ENCODE measurements at places on chromosomes 6 and 20. TPM values are rescaled to one million over a fixed set of nuclear protein-coding genes. Genes with fewer than 3 reads are reported as not detected.

Gene PSMB9
- total RNA-seq: not detected

Gene KCNB1
- total RNA-seq: 2.8 TPM

DNA sequence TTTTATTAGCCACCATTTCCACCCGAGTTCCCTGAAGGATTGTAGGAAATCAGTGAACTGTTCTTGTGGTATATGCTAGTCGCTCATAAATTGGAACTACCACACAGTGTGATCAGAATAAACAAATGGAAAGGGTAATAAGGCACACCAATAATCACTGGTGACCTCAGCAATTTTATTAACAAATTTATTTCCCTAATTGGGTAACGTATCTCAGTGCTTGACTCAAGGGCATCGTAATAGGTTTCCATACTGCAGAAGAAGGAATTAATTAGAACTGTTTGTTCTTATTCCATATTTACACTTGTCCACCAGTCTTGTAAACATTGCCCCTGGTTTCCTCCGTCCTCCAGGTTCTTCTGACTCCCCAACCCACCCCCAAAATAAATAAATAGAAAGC is 10.0 kb upstream of the UQCC2 start:
- no peaks in the 10 kb centered on the region for H3K4me1 ChIP-seq
- peaks cover 6% of the 10 kb centered on the region for H3K27me3 ChIP-seq
- H3K36me3 ChIP-seq: no peaks in the 10 kb centered on the region
- no peak overlapping the region for H3K4me3 ChIP-seq

DNA sequence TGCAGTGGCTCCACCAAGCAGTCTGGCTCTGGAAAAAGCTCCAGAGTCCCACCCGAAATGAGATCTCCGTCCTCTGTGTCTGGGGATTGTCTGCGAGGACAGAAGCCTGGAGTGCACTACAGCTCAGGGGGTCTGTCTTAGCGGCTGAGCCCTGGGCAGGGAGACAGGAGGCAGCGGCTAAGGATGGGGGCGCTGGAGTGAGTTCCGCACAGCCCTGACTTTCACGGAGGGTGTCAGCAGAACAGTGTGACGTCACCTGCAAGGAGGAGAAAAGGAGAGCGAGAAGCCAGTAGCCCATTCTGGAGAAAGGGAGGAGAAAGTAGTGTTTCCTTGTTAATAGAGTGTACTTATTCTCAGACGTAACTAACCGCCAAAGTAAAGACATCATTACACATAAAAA is 97.6 kb downstream of the FAM50B start:
- DNase-seq: no peak
- H3K4me1 ChIP-seq: no peaks in the 10 kb centered on the region
- no peak overlapping the region for H3K4me3 ChIP-seq
- H3K36me3 ChIP-seq: no peaks in the 10 kb centered on the region

DNA sequence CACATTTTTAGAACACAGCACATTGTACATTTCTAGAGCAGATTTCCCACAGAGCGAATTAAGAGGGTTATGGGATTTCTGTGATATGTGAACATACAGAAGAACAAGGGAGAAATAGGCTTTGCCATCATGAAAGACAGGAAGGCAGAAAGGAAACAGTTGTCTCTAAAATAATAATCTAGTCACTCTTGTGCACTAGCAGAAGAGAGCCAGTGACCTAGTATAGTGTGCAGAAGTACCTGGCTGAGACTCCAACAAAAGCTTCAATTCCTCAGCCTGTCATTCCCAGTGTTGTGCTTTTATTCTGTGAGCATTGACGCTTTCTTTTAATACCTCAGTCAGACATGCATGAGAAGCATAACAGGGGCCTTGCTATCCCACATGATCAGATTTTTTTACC is 17.8 kb upstream of the DCBLD1 start:
- DNase-seq: no peak
- no peak overlapping the region for H3K4me3 ChIP-seq
- peaks cover 11% of the 10 kb centered on the region for H3K27me3 ChIP-seq
- no peaks in the 10 kb centered on the region for H3K36me3 ChIP-seq
- H3K4me1 ChIP-seq: no peaks in the 10 kb centered on the region

DNA sequence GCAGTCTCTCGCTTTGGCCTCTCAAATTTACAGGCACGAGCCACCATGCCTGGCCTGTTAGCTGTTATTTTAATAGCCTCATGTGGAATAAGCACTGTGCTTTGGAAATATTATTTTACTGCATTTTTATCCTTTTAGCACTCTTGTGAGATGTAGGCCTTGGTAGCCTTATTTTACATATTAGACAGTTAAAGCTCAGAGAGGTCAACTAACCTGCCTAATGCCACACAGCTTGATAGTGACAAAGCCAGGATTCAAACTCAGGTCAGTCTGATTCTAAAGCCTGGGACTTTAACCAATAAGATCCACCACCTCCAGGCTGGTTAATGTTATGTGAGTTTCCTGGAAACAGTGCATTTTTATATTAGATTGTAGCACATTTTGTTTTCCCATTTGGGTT is 9.5 kb downstream of the TNFAIP3 start:
- H3K27me3 ChIP-seq: no peaks in the 10 kb centered on the region
- H3K36me3 ChIP-seq: peaks cover 2% of the 10 kb centered on the region
- H3K4me1 ChIP-seq: peaks cover 24% of the 10 kb centered on the region

GRCh38 chr6:24599179-24599578 is 46.8 kb downstream of the KIAA0319 start:
- H3K4me3 ChIP-seq: no peak overlapping the region
- DNase-seq: no peak
- no peaks in the 10 kb centered on the region for H3K36me3 ChIP-seq
- H3K27me3 ChIP-seq: no peaks in the 10 kb centered on the region
- no peaks in the 10 kb centered on the region for H3K4me1 ChIP-seq
- H3K27ac ChIP-seq: no peak overlapping the region

All from neural crest cell (in vitro differentiated cells).